ENCODE measurements at places on chromosomes 16 and 17.
A peak's percentile ranks its signal among the peaks of the same experiment; 100 is the strongest.

- no peak for DNase-seq
Measured at GRCh38 chr17:80604670-80605010, 60.0 kb downstream of the RPTOR start.

DNA sequence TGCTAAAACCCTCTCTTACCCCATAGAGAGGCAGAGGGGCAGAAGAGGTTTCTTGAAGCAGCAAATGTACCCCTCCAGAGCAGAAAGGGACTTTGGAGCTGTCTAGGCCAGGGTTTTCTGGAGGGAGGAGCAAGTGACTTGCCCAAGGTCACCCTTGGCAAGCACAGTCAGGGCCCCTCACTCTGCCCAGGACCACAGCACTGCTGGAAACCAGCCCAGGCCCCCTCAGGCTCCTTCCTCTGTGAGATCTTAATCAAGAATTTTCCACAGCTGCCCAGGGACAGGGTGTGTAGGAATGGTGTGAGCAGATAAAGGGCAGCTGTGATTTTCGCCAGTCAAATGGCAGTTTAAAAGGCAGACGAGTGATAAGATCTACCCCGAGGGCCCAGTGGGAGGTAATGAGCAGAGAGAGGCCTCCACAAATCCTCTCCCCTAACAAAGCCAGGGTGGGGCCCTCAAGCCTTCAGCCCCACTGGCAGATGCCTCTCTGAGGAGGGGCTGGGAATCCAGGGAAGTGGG is 3.9 kb upstream of the SLC12A3 start:
- no peak for DNase-seq

- no peak for DNase-seq
Measured at GRCh38 chr17:75473246-75473645, 16.8 kb downstream of the TMEM94 start.

DNA sequence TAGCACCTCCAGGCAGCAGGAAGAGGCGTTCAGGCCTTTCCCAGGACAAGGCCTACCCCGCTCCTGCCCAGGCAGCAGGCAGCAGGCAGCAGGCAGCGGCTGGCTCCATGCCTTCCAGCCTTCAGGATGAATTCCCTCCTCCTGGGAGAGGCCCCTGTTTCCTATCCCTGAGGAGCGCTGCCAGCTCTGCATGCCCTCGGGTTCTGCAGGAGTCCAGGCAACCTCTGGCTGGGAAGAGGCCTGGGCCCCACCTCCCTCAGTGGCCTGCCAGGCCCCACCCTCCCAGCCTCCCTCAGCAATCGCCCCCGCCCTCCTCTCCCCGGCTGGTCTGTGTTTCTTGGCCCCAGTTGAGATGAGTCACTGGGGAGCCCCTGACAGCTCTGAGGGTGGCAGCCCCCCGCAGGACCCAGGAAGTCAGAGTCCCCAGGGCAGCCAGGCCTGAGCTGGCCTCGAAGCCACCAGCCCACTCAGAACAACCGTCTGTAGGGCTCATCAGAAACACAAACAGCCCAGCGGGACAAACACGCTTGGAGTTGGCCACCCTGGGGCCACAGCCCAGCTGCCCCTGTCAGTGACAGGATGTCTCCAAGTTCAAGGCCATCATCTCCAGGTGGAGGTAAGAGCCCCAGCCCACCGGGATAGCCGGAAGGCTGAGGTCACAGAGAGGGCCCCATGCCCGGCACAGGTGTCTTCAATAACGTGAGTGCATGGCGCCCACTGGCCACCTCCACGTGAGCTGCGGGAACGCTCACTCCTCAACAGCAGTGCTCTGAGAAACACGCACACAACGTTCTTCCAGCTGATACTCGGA is 39.5 kb upstream of the CIBAR2 start:
- DNase-seq, result peak; percentile 85

DNA sequence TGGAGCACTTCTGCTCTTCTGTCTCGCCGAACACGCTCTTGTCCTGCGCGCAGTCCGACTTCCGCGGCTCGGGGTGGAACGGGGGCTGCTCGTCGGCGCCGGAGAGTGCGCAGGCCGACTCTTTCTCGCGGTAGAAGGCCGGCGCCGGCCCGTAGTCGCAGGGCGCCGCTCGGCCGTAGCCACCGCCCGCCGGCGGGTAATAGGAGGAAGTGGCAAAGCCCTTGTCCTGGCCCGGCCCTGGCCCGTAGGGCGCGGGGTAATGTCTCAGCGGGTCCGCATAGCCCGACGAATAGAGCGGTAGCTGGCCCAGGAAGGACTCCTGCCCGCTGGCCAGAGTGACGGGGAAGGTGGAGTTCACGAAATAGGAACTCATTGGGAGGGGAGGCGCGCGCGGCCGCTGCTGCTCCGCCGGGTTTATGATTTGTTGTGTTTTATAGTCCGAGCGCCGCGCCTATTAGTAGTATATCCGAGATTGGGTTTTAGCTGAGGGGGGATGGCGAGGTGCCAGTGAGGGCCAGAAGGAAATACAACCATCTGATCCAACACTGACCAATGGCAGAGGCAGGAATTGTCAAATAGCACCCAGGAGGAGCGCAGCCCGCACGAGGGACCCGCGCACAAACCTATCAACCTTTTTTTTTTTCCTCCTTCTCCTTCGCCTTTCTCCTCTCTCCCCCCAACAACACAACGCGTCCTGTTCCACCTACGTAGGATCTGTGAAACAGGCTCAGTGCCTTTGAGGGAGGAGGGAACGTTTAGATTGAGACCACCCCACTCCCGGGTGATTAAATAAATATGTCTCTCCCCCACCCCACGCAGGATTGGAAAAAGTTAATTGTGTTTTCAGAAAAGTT is 4.4 kb upstream of the HOXB5 start:
- DNase-seq, result no peak

- DNase-seq, result no peak
Measured at GRCh38 chr16:29730649-29731048, 15.1 kb downstream of the C16orf54 start.

GRCh38 chr17:27290916-27291598 is 2.9 kb upstream of the WSB1 start:
- no peak for DNase-seq

GRCh38 chr16:87836844-87837581 is 32.3 kb downstream of the SLC7A5 start:
- DNase-seq, result no peak

DNA sequence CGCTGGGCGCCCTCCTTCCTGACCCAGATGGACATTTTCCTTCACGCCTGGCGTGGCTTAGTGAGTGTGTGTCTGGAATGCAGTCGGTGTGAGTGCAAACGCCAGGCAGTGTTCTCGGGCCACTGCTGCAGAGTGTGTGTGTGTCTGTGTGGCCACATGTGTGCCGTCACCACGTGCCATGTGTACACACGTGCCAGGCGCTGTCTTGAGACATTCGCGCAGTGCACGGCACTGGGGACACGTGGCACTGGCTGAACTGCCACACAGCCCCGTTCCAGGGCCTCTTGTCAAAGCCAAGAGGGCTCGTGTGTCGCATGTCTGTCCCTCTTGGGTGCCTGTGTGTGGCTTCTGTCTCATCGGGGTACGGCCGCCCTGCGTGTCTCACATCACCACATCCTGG is 28.8 kb downstream of the MAPK8IP3 start:
- DNase-seq, result no peak

DNA sequence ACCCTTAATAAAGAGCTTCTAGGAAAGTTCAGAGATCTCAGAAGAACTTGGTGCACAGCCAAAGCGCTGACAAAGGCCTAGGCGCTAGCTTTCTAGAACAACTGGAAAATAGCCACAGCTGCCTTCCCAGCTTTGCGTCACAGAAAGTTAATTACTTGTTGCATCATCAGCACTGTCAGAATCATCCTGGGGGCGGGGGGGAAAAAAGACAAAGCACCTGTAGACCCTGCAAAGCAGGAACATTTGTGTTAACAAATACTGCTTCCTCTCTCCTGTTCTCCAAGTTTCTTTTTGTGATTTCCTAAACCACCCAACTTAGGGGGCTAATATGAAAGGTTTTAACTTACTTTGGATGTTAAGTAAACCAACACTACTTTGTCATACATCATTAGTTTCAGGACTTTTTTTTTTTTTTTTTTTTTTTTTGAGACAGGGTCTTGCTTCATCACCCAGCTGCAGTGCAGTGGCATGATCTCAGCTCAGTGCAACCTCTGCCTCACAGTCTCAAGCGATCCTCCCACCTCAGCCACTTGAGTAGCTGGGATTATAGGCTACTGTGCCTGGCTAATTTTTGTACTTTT is 4.8 kb upstream of the AARSD1 start:
- DNase-seq, result no peak

DNA sequence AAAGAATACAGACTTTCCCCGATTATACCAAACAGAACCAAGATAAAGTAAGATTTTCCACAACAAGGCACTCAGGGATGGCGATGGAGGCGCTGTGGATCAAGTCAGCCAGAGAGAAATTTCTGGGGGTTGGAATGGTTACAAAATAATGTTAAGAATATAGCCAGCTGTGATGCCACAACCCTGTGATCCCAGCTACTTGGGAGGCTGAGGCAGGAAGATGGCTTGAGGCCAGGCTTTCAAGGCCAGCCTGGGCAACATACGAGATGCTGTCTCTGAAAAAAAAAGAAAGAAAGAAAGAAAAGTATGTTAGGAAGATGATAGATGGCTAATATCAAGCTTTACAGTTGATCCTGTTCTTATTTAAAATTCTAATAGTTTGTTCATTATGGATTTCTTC is 10.6 kb upstream of the ALOX12 start:
- DNase-seq, result no peak

- DNase-seq, result peak; percentile 56
Measured at GRCh38 chr16:73196670-73197069, 148.7 kb upstream of the ZFHX3 start.

DNA sequence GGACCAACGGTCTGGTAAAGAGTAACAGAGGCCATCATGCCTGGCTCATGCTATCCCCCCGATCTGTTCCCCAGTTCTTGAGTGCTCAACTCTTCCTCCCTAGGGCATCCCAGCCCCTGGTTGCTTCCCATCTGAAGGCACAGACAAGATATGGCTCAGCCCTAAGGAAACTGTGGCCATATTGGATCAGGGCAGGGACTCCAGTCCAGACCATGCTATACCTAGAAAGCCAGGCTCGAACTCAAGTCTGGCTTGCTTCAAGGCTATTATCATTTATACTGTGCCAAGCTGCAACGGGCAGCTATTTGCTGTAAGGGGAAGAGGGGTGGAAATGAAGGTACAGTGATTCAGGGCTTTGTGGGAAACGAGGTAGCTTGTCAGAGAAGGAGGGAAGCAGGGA is 2.8 kb downstream of the UBTF start:
- no peak for DNase-seq

DNA sequence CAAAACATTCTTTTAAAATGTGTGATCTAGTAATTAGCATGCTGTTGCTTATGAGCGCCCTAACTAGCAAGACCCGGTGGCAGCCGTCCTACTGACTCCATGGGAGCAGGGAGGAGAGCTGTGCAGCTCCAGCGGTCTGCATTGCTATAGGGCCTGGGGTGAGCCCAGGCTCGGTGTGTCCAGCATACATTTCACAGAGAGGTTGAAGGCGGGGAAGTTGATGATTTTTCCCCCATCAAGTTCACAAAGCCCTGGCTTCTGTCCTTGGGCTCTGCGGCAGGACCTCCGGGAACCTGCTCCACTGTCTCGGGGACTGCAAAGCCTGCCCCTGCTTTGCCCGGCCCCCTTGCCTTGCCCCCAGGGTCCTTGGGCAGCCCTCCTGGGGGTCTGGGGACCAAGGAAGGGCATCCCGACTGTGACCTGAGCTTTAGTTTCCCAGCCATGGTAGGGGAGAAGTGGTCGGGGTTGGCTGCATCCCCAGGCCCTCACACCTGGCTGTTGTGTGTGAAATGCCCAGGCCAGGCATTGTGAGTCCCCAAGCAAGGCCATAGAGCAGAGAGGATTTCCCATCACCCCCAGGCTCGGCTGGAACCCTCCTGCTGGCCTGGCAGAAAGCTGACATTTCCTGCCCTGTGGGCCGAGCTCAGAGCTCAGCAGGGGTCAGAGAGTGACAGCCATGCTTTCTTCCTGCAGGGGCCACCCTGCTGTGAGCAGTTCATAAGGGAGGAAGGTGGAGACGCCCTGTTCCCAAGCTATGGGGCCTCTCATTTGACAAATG is 24.8 kb downstream of the KCNJ12 start:
- DNase-seq, result no peak

DNA sequence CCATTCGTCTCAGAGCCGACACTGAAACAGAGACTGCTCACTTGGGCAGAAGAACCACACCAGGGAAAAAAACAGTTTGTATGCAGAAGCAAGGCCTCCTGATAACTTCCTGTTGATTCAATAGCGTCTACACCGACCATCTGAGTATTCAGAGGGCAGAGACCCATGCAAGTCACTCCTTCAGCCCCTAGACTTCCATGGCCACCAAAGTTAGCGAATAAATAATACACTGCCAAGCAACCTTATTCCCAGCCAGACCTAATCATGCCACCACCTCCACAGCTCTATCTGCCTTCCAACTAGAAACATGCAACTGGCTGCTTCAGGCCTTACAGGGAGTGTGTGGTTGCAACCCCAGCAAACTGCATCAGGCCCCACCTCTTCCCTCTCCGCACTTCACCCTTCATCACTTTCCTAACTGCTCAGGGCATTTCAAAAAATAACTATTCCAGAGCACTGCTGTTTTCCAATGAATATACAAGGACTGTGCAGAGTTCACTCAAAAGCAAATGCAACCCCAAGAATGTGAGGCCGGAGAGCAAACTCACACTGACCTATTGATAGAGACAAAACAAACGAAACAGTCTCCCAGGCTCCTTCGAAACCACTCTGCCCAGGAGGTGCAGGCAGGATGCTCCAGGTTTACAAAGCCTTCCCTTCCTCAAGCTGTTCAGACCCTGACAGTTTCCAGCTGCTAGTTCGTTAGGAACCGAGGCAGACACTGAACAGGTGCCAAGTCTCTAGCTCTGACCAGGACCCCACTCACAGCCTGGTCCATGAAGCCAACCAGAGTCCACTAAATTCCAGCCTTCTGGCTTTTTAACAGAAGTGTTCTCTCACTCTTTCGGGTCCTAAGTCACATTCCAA is 3.6 kb downstream of the USP7 start:
- DNase-seq, result peak; percentile 52

DNA sequence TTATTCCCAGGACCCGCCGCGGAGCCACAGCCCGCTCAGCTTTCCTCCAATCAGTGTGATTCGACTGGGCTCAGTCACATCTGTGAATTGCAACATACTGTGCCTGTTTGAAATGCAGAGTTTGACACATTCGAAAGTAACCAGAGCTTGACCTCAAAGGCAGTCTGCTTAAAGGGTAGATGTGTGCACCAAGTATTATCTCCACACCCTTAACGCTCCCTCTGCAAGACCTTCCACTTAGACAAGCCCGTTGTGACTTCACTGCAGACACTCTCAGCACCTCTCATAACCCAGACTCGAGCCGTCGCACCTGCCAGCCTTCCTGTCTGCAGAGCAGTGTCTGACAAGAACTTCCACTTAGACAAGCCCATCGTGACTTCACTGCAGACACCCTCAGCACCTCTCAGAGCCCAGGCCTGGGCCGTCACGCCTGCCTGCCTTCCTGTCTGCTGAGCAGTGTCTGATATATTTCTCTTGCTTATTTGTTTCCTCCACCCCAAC is 3.7 kb downstream of the KLHDC4 start:
- DNase-seq, result no peak

- DNase-seq, result no peak
Measured at GRCh38 chr16:67112591-67113399, 3.1 kb downstream of the PHAF1 start.

GRCh38 chr17:49979748-49980479 is 10.9 kb downstream of the DLX4 start:
- DNase-seq, result no peak
